ENCODE measurements at places on chromosomes 3 and 15.

DNA sequence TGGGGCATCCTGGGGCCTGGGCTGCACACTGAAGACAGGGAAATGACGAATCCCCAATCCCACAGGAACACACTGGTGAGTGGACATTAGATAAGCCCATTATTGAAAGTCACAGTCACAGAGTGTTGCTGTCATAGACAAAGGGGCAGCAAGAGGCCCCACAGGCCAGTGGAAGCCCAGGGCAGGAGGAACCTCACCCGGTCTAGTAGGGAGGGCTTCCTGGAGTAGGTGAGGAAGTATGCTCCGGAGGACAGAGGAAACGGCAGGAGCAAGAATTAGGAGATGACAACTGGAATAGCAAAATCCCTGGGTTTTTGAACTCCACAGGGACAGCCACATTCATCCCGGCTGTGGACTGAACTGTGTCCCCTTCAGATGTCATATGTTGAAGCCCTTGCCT lies 101.2 kb downstream of the TPRA1 start:
- DNase-seq: no peak

DNA sequence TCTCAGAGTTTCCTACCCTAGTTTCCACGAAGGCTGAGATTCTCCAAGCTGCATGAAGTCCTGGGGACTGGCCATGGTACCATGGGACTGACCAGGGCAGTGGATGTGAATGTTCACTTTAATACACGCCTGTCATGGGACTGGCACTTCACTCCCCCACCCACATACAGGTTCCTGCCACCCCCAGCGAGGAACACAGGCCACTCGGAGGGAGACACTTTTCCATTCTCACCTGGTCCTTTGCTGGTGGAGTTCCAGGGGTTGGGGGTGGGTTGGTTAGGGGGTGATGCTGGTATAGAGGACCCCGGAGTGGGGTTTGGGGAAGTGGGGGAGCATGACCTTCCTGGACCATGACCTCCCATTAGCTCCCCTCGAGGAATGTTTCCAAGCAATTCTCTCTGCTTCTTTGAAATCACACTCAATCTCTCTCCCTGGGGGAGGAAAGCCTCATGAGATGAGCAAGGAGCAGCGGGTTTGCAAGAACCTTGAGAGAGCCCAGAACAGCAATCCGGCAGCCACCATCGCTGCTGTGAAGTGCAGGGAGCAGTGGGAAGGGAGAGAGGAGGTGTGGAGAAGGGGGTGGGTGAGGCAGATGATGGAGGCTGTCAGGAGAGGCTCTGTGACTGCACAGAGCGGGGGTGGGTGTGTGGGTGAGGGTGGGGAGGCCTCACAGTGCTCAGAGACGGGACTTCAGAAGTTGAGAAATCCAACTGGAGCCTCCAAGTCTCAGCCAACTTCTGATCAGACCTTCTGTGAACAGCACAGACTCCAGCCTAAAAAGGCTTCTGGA lies 69.7 kb downstream of the ADCY5 start:
- no peak for DNase-seq

GRCh38 chr3:9595877-9596276 lies 42.3 kb upstream of the LHFPL4 start:
- no peak for DNase-seq

DNA sequence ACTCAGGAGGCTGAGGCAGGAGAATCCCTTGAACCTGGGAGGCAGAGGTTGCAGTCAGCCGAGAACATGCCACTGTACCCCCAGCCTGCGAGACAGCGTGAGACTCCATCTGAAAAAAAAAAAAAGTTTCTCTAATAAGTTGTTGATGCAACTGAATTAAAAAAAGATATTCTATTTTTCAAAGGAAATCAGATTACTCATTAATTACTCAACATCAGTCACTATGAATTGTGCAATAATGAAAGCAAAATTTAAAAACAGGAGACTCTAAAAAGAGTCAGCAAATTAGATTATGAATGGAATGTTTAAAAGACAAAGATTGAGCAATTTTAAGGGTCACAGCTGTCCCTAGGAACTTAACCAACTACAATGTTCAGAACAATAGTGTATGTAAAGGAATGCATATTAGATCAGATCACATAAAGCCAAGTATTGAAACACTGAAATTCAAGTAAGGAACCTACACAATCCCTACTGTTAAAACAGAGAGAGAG lies 60.2 kb upstream of the SLC4A7 start:
- no peak for DNase-seq

Data from NCI-H2107 (cell line).